ENCODE measurements at places on chromosomes 2 and 18.

GRCh38 chr18:6625481-6625880, 104.0 kb upstream of the ARHGAP28 start:
- DNase-seq = no peak

DNA sequence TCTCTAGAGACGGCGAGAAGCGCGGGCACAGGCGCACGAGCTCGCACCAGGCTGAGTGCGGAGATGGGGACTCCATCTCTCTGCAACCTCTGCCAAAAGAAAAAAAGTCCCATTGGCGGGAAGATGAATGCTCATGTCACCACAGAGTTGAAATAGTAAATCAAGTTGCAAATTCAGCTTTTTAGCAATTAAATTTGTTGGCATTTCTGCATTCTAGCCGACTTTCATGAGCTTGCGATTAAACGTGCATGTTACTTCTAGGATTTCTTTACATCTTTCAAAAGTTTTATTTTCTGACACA, 588 bp downstream of the CHAC2 start:
- DNase-seq = no peak

GRCh38 chr2:180675170-180675569, 305.2 kb upstream of the UBE2E3 start:
- DNase-seq = no peak

DNA sequence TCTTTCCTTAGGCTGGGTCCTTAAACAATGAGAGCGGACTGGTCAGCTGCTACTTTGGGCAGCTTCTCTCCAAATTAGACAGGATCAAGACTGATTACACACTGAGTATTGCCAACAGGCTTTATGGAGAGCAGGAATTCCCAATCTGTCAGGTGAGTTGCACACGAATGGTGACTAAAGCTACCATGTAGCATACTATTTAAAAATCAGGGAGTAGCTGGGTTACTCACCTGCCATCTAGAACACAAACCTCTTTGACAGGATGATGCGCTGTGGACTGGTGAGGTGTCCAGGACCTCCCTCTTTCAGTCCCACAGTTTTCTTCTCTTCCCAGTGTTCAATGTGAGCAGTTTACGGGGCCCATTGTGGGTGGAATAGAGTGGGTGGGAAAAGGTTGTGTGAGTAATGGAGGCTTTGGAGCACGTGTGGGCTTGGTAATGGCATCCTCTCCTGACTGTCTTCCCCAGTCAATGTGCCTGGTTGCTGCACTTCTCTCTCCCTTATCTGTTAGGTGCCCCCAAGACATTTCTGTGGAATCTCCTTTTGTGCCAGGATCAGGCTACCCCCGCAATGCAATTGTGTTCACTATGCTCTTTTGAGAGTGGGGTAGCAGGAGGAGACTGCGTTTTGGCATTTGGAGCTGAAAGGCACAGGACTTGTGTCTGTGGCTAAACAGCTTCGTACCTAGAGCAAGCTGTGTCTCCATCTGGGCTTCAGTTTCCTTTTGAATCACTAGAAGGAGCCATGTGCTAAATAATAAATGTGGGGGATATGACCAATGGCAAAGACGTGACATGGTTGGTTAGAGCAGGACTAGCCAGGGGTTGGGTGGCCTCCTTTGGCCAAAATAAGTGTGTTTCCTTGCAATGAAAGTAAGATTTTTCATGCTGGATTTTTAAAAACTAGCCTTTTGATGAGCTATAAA, 17.7 kb downstream of the SERPINB12 start:
- DNase-seq = no peak

GRCh38 chr18:5895876-5896740, 786 bp upstream of the TMEM200C start:
- no peak for DNase-seq

DNA sequence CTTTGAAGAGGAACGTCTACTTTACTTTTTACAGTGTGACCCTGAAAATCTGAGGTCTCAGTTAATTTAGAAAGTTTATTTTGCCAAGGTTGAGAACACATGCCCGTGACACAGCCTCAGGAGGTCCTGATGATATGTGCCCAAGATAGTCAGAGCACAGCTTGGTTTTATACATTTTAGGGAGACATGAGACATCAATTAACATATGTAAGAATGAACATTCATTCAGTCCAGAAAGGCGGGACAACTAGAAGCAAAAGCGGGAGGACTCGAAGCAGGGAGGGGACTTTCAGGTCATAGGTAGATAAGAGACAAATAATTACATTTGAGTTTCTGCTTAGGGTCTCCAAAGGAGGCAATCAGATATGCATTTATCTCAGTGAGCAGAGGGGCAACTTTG, 23.7 kb downstream of the ELMOD3 start:
- no peak for DNase-seq

DNA sequence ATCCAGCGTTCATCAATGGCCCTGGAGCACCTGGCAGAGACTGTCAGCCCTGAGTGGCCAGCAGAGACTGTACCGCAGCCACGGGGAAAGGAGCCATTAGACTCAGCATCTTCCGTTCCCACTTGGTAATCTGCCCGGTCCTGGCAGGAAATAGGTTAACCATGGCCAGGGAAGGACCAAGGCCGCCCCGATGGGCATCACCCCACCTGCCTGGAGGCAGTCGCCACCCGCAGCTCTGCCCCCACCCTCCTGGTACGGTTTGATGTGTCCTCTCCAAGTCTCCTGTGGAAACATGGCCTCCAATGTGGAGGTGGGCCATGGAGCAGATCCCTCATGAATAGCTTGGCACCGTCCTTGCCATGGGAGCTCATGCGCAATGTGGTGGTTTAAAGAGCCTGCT, 75.3 kb downstream of the RTP5 start:
- DNase-seq = no peak

DNA sequence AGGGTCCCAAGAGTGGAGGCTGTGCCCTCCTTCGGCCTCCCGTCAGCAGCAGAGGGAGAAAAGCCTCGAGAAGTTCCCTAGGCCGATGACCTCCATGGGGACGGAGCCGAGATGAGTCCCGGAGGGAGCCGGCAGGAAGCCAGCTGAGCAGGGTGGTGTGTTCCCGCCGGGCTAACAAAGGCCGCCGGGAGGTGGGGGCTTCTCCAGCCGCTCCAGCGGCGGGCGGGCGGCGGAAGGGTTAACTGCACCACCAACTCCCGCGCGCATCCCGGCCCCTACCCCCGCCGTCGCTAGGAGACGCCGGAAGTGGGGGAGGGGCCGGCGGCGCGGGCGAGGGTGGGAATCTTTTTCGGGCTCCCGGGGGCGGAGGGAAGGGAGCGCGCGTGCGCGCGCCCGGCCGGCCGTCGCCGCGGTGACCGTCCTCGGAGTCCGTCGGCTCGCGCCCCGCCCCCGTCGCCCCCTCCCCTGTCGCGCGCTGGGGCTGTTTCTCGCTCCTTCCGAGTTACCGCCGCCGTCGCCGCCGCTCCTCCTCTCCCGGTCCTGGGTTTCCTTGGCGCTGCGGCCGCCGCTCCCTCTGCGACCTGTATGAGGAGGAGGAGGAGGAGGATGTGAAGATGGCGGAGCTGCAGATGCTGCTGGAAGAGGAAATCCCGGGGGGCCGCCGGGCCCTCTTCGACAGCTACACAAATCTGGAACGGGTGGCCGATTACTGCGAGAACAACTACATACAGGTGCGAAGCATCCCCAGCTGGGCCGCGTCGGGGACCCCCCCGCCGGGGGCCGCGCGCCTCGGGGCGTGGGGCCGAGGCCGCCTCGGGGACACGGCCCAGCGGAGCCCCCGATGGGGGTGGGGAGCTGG, at the start of gene ABI2:
TSS of gene ABI2 (plus strand) at position 494 of the 859 bp plus-strand sequence. CDS start at position 615, 121 bp downstream.
- peak; percentile 44 for DNase-seq

DNA sequence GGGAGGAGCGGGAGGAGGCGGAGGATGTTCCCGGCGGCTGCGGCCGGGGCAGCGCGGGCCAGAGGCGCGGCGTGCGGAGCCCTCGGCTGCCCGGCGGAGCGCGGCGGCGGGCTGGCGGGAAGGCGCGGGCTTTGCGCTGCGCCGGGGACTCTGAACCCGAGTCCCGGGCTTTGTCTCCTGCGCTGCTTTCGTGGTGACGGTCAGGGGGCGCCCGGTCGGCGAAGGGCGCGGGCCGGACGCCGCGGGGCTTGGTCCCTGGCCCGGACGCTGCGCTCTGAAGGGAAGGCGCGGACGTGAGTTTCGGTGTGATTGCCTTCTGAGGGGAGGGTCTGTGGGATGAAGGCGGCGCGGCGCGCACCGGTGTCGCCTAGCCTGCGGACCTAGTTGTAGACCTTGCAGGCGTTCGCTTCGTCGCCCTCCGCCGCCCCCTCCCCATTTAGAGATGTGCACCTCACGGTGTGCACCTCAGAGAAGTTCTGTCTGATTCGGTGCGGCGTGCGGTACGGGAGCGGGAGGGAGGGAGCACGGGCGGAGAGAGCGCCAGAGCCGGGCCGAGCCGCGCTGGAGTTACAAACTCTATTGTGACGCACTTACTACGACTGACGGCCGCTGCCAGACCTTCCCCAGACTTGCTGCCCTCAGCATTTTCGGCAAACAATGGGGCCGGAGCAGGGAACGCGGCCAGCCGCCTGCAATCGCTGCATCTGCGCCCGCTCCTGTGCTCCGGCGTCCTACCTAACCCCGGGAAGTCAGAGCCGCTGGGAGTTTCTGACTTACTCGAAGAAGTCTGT, 2.1 kb downstream of the BCL2L11 start:
- peak; percentile 23 for DNase-seq

GRCh38 chr2:158774681-158775080, 20.4 kb upstream of the DAPL1 start:
- no peak for DNase-seq

- no peak for DNase-seq
These were observed 53.9 kb downstream of the ZNF407 start for GRCh38 chr18:74651327-74652128.

- no peak for DNase-seq
These were observed 34.8 kb upstream of the PPP4R1 start for GRCh38 chr18:9649164-9649540.

DNA sequence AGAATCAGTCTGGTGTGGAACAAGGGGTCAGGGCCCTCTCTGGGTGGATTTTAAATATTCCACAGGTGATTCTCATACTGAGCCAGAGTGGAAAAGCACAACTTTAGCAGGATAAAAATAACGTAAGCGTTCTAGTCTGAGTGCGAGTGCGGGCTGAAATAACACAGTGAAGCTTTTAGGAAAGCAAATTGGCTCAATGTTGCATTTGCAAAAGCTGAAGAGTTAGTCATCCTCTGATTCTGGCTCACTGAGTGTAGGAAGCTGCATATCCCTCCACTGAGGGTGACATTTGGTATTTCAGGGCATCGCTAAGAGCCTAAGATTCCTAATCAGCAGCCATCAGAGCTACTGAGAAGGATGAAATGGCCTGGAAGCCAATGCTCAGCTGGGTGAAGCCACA, 134.7 kb downstream of the RIF1 start:
- no peak for DNase-seq

GRCh38 chr2:33634261-33634910, 35.3 kb upstream of the FAM98A start:
- no peak for DNase-seq

GRCh38 chr2:172066394-172066886, 18.9 kb upstream of the DLX1 start:
- no peak for DNase-seq

DNA sequence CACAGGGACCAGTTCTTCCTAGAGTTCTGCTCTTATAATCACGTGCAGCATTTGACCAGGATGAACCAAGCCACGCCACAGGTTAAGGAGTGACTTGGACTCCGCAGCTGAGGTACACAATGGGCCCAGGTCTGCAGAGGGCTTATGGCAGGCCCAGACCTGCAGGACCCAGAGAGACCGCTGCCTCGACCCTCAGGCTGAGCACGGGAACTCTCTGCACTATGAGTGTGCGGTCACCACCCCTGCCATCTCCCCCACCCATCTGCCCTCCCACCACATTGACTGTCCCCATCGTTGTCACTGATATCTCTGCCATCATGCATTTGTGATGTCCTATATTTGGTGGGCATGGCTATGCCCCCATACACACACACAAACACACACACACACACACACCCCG, 45.7 kb upstream of the HPCAL1 start:
- no peak for DNase-seq

DNA sequence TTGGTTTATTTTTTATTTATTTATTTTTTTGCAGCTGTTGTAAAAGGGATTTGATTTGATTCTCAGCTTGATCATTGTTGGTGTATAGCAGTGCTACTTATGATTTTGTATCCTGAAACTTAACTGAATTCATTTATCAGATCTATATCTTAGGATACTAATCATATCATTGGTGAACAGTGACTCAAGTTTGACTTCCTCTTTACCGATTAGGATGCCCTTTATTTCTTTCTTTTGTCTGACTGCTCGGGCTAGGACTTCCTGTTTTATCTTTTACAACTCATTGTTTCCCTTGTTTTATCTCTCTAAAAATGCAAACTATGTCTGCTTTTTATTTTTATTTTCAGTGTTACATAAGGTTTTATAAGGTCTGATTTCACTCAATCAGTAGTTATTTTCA, 23.6 kb downstream of the SP100 start:
- DNase-seq = no peak

GRCh38 chr18:30094556-30094955, 948.0 kb downstream of the DSC3 start:
- DNase-seq = no peak

DNA sequence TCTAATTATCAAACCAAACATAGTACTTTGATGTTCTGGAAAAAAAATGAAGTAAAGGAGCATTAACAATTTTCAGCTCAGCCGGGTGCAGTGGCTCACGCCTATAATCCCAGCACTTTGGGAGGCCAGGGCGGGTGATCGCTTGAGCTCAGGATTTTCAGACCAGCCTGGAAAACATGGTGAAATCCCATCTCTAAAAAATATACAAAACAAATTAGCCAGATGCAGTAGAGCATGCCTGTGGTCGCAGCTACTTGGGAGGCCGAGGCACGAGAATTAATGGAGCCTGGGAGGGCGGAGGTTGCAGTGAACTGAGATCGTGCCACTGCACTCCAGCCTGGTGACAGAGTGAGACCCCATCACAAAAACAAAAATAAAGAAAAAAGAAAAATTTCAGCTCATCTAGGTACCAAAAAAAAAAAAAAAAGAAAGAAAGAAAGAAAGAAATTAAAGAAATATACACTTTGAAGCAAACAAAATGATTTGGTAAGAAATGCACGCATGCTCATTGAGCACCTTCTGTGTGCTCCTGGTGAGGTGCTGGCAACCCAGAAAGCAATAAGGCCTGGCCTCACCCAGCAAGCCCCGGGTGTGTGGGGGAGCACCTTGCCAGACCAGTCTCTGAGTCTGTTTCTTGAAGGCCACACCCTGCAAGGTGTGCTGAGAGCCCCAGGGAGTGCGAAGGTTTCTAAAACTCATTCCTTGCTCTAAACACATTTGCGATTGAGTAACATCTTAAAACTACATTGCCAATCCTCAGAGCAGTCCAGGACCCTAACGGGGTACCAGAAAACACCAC, 133.5 kb downstream of the TFCP2L1 start:
- no peak for DNase-seq

- no peak for DNase-seq
These were observed 9.6 kb downstream of the NOL10 start for GRCh38 chr2:10680214-10680613.

- no peak for DNase-seq
These were observed 499 bp downstream of the COBLL1 start for GRCh38 chr2:164840930-164841718.

All from activated CD4-positive, alpha-beta T cell treated with anti-CD3 and anti-CD28 coated beads, Interleukin-2, amount 50 U/mL, for 1 hour (primary cell).